ENCODE measurements at places on chromosomes 6 and 20. TPM values are rescaled to one million over a fixed set of nuclear protein-coding genes. Genes with fewer than 3 reads are reported as not detected.

GPX5 gene
- not detected for total RNA-seq

HS3ST5 gene
- not detected for total RNA-seq

ADGRG6 gene
- 22.5 TPM for total RNA-seq

OXT gene
- not detected for total RNA-seq

DNA sequence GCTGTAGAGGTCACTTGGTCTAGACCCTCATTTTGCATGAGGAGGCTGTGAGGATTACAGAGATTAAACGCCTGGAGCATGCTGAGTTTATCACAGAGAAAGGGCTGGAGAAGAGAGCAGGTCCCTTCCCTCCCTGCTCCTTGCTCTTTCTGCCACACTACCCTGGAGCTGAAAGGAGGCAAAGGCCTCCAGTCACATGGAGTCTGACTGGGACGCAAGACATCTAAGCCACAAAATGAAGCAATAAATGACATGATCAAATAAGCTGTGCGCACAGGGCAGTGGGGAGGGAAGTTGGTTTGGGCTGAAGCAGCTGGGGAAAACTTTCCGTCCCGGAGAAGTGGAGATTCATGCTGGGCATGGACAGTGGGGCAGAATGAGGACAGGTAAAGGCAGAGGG is 33.3 kb downstream of the ATXN1 start:
- DNase-seq: no peak

DNA sequence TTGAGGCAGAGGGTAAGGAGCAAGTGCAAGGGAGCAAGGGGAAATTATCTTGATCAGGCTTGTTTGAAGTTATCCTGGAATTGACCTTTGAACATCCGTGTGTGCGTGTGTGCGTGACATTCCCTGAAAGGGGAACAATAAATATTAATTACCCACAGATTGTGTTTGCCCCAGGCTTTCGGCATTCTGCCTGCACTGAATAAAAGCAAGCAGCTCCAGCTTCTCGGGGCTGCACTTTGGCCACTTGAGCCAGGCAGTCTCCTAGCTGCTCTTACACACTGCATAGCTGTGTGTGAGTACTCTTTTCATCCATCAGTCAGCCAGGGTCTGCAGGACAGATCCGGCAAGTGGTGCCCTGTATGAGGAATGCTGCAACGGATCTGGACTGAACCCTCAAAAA is 107.7 kb upstream of the BTN3A2 start:
- no peak for DNase-seq

DNA sequence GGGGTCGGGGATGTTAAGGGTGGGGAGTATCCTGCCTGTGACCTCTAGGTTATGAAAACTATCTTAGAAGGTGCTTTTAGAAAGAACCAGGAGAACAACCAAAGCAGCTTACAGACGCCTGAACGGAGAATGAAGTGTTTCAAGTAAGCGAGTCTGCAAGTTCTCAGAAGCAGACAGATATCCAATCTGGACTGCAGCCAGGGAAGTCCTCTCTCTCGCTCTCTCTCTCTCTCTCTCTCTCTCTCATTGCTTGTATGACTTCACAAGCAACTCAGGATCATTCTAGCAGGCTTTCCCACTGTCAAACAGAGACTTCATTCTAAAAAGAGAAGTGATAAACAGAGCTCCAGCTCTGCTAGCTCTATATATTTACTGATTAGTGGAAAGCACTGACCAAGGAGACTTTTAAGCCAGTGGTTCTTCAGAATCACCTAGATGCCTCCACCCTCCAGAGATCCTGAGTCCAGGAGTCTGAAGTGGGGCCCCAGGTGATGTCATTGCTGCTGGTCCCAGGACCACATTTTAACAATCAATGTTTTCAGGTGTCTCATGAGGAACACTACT is 6.0 kb downstream of the TCF21 start:
- peak; percentile 80 for DNase-seq
